ENCODE measurements at places on chromosomes 3 and 15.
A peak's percentile ranks its signal among the peaks of the same experiment; 100 is the strongest.

DNA sequence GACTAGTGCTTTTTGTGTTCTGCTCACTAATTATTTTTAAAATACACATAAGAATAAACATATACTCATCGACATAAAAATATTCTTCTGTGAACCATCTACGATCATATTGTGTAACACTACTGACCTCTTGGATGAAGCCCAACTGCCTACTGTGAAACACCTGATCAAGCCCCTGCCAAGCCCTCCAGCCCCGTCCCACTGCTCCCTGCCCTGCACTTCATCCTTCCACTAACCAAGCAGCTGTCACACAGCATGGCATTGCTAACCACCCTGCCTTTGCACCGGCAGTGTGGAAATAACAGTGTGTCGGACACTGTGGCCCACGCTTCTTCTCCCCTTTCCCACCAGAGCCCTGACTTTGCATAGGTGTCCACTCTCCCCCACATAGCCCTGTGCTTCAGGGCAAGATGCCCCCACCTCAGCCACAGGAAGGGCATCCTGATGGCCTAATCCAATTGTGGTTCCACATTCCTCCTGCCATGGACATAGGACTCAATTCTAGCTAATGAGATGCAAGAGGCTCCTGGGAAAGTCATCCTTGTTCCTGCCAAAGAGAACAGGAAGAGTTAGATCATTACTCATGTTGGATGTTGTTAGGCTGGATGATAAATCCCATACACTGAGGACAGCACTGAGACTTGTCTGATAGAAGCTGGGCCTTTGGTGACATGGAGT, 35.0 kb upstream of the ARID3B start:
- DNase-seq = no peak

DNA sequence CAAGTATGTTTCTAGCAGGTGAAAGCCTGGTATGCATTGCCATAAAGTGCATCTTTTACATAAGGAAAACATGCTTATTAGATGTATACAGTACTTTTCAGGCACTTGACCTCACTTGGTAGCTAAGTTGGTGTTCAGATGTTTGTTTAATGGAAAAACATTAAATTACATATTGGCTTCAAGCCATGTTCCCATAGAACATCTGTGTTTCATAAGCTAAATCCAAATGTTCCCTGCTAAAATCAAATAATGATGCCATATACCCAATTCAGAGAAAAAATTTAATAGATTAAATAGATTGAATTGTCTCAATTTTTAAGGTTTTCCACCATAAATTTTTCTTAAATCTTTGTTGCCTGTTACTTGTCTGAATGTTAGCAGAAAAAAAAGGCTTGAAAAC, 19.1 kb upstream of the RPL22L1 start:
- no peak for DNase-seq

DNA sequence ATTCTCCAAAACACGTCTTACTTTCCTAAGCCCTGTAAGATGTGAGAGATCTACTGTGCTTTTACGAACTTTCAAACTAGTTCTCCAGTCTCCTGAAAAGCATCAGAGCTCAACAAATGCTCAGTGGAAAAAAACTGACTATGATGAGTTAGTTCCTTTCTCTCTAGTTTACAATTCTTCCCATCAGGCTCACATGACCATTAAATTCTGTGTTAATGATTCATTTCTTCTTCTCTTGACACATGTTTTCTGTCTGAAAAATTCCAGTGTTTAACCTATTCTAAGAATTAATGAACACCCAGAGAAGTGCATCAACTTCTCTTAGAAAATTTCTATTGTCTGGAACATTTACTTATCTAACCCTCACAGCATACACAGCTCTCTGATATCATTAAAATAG, 844.3 kb downstream of the SI start:
- no peak for DNase-seq

- DNase-seq = no peak
Observed at GRCh38 chr3:157319672-157320071, 117.0 kb upstream of the PTX3 start.

DNA sequence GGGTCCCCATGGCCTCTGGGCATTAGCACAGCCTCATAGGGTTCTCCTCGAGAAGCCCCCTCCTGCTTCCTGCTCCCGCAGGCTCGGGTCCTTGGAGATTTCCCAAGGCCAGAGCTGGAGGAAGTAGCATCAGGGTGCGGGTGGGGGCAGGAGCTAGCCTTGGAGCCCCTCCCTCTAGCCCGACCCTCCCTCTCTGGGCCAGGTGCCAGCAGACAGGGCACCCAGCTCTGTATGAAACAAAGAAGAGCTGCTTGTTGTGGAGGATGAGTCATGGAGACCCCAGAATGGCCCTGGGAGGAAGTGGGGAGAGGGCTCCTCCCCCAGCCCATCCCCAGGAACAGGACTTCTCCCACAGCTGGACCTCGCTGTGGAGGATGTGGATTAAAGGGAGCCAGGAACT, 29.2 kb downstream of the EPHB3 start:
- DNase-seq = no peak

DNA sequence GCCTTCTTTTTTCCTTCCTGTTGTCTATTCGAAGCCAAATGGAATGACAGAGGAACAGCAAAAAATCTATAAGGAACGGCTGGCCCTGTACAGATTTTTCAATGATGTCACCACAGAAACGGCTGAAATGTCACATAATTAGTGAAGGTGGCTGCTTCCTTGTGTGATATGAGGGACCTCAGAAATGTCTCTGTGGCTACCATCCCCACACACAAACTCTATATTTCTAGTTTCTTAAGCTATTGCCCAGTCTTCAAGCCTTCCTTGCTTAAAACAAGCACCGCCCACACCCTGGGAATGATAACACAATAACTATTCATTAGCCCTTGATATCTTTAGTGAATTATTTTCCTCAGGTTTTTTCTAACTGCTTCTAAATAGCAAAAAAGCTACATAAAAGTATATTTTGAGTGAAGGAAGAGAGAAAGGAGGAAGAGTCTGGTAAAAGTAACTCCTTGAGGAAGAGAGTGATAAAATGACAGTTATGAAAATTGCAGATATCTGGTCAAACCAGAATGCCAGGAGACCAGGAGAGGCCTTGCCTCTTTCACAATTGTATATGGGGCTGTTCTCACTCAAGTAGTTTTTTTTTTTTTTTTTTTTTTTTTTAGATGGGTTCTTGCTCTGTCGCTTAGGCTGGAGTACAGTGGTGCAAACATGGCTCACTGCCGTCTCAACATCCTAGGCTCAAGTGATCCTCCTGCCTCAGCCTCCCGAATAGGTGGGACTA, 38.7 kb downstream of the FMN1 start:
- no peak for DNase-seq

DNA sequence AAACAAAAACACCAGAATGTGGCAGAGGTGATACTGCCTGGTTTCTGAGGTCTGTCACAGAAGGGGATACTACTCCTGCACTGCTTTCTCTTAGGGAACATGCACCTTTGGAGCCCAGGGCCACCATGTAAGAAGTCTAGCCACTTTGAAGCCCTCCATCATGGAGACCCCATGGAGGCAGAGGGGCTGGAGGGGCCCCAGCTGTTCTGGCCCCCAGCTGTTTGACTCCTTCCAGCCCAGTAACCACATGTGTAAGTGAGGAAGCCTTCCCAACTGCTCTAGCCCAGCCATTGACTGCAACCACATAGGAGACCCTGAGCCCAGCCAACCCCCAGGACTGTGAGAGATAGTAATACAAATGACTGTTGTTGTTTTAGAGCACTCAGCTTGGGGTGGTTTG, 9.0 kb upstream of the IGDCC4 start:
- DNase-seq = no peak

GRCh38 chr15:35470441-35470840, 75.5 kb downstream of the DPH6 start:
- DNase-seq = no peak

DNA sequence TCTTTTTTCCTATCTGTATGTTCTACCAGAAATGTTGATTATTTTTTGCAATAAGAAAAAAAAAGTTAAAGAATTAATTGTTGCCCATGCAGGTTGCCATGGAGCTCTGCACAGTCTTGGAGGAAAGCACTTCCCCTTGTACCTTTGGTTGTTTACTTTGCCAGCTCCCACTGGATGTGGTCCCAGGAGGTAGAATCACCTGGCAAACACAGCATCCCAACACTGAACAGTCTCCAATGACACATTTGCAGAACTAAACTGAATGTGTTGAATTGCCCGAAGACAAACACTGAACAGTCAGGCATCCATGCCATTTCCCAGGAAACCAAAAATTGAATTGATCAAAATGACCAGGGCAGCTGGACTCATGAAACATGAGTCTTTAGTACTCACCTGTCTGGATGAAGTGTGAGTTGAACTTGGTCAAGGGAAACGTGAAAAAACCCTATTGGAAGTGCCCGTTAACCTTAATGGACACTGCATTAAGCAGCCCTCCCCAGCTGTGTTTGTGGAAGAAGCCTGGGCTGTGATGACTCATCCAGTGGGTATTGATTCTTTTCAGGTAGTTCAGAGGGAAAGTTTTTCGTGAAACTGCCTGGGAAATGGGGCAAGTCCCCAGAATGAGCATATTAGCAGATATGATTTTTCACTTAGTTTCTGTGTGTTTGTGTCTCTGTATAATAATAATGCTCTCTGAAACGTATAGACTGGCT, 284.7 kb upstream of the STT3B start:
- no peak for DNase-seq

DNA sequence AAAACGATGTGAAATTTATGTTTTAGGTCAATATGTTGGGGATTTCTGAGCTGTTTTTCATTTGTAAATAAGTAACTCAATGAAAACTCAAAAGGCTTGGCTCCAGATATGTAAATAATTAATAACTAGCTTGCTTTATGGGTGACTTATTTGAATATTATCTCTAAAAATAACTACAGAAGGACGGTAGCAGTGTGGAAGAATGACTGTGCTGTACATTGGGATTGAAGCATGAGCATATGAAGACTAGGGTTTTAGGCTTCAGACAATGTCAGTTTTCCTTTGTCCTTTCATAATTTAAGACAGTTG, 343.9 kb downstream of the GRM7 start:
- DNase-seq = no peak

DNA sequence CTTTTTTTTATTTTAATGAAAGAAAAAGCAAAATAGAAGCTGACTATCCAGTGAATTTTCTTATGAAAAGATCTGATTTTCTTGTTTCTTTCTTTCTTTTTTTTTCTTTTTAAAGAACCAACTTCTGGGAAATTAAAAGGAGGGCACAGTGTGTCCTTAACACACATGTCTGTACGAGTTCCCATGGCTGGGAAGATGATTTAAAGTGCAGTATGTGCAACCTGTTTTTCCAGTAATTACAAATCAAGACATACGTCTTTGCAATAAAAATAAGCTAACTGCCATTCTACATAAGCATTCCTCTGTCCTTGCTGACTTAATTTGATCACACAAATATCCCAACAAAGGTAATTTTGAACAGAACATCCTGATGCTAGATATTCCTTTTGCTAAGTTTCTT, 416.1 kb downstream of the ROBO1 start:
- no peak for DNase-seq

GRCh38 chr3:12780751-12781150, 15.7 kb upstream of the CAND2 start:
- DNase-seq = no peak

- peak; percentile 5 for DNase-seq
Observed at GRCh38 chr3:18224426-18224825, 200.7 kb downstream of the SATB1 start.

DNA sequence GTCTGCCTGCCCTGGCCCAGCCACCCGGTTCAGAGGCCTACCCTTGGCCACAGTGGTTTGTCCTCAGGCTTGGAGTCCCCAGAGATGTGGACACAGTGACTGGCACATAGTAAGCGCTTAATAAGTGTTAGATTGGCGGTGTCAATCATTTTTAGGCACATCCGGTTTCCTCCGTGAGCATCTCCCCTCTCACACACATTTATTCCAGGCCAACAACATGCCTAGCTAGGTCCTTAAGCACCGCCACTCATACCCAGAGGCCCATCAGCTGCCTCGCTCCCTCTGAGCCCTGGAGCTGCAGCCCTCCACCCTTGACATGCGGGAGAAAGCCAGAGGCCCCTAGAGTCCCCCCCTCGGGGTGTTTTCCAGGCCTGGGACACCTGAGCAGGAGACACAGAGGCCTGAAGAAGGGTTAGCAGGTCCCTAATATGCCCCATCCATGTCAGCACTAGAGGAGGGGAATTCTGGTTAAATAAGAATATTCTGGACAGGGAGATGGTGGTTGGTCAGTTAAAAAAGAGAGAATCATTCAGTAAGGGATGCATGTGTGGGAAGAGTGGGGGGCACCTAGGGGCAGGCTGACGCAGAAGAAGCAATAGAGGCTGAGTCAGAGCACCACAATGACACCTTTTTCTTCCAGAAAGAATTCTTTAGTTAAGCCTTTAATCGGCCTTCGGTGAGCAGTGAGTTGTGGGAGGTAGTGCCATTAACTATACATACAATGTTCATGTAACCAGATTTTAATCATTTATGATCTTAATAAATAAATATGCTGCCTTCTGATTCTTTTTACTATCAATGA, 22.3 kb downstream of the NR2F2 start:
- DNase-seq = no peak

GRCh38 chr3:123098426-123099330, 31.9 kb downstream of the PDIA5 start:
- no peak for DNase-seq

GRCh38 chr3:159828542-159828943, 160.1 kb upstream of the IL12A start:
- DNase-seq = peak; percentile 8

GRCh38 chr3:11430624-11431023, 158.4 kb downstream of the ATG7 start:
- DNase-seq = no peak

DNA sequence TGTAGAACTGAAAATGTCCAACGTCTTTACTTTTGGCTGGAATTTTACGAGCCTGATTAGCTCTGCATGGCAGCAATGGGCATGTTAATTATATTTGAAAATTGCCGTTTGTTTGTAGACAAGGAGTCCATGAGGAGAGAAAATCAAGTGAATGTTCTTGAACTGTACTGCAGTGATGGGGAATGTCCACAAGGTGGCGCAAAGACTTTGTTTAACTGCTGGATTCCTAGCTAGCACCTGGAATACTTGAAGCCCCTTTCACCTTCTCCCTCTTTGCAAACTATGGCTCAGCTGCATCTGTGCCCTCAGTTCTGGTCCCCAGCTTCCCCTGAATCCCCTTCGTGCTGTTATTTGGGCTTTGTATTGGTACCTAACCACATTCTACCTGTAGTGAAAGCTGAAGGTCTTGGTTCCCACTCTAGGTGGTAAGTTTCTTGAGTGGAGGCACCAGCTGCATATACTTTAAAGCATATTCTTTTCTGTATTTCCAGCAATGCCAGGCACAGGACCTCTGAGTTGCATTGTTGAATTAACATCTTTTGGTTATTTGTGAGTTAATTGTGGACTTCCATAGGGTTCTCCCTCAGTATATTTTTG, 25.3 kb downstream of the EXOG start:
- DNase-seq = peak; percentile 51

- no peak for DNase-seq
Observed at GRCh38 chr15:41861736-41862356, 23.2 kb downstream of the PLA2G4B start.

All from HL-60 (cell line).